ENCODE measurements at places on chromosomes 16 and 17. TPM values are rescaled to one million over a fixed set of nuclear protein-coding genes. Genes with fewer than 3 reads are reported as not detected.
A peak's percentile ranks its signal among the peaks of the same experiment; 100 is the strongest.

- DNase-seq: peak; percentile 2
- H3K27ac ChIP-seq: no peak overlapping the region
These were observed 206.1 kb downstream of the HAPSTR1 start for GRCh38 chr16:9297437-9298113.

DNA sequence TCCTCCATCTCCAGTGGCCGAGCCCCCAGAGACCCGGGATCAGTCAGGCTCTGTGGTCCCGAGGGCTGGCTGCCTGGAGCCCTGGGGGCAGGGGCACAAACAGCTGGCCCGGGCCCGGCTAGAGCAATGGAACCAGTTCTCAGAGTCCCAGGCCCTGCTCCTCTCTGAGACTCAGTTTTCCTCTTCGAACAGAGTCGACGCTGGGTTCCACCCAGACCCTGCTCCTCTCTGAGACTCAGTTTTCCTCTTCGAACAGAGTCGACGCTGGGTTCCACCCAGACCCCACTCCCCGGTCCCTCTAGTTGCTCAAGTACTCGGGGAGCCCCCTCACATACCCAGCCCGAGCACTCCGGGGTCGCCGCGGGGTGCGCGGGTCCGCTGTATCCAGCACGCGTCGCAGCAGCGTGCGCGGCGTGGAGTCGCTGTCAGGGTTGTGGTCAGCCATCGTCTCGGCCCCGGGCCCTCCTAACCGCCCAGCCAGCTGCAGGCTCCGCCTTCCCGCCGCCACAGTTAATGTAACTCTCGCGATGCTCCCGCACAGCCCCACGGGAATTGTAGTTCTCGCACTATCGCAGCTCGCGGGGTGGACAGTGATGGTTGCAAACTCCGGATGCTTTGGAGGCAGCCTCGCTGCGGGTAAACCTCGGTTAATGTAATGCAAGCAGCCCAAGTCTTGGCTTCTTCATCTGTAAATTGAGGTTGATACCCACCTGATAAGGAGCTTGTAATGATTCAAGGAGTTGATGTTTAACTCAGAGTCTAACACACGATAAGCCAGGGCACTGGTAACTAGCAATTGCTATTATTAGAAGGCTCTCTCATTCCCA is 8.5 kb upstream of the THAP11 start:
- H3K27me3 ChIP-seq: no peaks in the 10 kb centered on the region
- H3K4me3 ChIP-seq: peak overlapping the region; percentile 93
- H3K36me3 ChIP-seq: peaks cover 10% of the 10 kb centered on the region
- peak overlapping the region; percentile 91 for H3K27ac ChIP-seq
- DNase-seq: peak; percentile 87

GRCh38 chr16:85475233-85475632 is 137.9 kb upstream of the GSE1 start:
- no peak overlapping the region for H3K27ac ChIP-seq
- H3K27me3 ChIP-seq: peaks cover 7% of the 10 kb centered on the region
- no peak overlapping the region for H3K4me3 ChIP-seq
- no peak for DNase-seq
- peaks cover 6% of the 10 kb centered on the region for H3K4me1 ChIP-seq

DNA sequence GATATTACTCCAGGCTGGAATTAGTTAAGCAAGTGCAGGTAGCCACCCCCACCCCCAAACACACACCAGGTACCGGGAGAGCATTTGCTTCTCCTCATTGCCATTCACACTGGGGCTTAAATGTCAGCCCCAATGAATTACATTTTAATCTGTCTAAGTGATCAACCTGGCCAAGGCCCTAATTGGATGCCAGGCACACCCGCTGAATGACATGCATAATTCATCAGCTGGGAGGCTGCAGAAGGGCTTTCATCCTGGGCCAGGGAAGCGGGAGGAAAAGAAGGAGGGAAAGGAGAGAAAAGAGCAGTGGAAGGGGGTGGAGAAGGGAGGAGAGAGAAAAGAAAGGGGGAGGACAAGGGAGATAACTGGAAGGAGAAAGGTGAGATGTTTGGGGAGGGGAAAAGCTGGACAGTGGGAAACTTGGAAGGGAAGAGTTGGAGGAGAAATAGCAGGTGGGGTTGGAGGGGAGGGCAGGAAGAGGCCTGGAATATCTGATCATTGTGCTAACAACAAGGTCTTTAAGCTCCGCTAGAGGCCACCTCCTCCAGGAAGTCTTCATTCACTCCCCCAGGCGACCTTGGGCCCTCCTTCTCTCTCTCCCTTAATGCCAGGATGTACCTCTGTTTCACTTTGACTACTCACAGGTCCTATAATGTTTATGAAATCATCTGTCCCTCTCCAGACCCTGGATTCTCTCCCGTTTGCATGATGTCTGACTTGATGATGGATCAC is 40.1 kb upstream of the CES5A start:
- no peaks in the 10 kb centered on the region for H3K4me1 ChIP-seq
- no peak overlapping the region for H3K4me3 ChIP-seq
- H3K27ac ChIP-seq: no peak overlapping the region

DNA sequence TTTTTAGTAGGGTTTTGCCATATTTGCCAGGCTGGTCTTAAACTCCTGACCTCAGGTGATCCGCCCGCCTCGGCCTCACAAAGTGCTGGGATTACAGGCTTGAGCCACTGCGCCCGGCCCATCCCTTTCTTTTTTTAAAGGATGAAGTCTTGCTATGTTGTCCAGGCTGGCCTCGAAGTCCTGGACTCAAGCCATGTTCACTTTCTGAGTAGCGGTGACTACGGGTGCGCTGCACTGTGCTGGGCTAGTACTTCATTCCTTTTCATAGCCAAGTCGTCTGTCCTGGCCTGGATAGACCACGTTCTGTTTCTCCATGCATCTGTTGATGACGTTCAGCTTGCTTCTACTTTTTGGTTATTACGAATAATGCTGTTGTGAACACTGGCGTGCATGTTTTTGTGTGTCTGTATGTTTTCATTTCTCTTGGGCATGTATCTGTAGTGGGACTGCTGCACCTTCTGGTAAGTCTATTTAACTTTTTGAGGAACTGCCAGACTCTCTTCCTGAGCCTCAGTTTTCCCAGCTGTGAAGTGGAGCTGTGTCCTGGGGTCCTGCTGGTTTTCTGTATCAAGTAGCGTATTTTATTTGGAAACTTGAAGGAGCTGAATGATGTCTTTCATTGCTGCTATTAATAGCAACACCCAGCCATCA is 40.0 kb upstream of the GSE1 start:
- peak overlapping the region; percentile 42 for H3K27ac ChIP-seq
- no peak for DNase-seq
- H3K27me3 ChIP-seq: no peaks in the 10 kb centered on the region
- no peak overlapping the region for H3K4me3 ChIP-seq

CNTD1 gene
- not detected for total RNA-seq

Data from MCF 10A (cell line).